ENCODE measurements at places on chromosomes 5 and 9. TPM values are rescaled to one million over a fixed set of nuclear protein-coding genes. Genes with fewer than 3 reads are reported as not detected.

GRCh38 chr5:29077451-29077850 lies 2039.1 kb upstream of the CDH9 start:
- DNase-seq = no peak

GRCh38 chr5:134735243-134735642 lies 3.1 kb upstream of the CAMLG start:
- no peak for DNase-seq

- DNase-seq = no peak
These were observed 3.7 kb downstream of the CLTB start for GRCh38 chr5:176412517-176413254.

- peak; percentile 67 for DNase-seq
These were observed 19.8 kb downstream of the ATP6V0E1 start for GRCh38 chr5:173003360-173003759.

The SERF1A gene
- 5.6 TPM for total RNA-seq

The STPG3 gene
- total RNA-seq = not detected

Measured in lung microvascular endothelial cell (primary cell).